Heart right ventricle (tissue), 16 donors: ENCODE measurements at places on chromosomes 3 and 15. TPM values are rescaled to one million over a fixed set of nuclear protein-coding genes. Genes with fewer than 3 reads are reported as not detected.

- DNase-seq: no peak
Observed at GRCh38 chr3:5278666-5279065, 91.2 kb downstream of the EDEM1 start.

COL6A5 gene
- total RNA-seq: not detected

GRCh38 chr3:99287876-99288275 lies 350.5 kb upstream of the COL8A1 start:
- no peak for DNase-seq

DNA sequence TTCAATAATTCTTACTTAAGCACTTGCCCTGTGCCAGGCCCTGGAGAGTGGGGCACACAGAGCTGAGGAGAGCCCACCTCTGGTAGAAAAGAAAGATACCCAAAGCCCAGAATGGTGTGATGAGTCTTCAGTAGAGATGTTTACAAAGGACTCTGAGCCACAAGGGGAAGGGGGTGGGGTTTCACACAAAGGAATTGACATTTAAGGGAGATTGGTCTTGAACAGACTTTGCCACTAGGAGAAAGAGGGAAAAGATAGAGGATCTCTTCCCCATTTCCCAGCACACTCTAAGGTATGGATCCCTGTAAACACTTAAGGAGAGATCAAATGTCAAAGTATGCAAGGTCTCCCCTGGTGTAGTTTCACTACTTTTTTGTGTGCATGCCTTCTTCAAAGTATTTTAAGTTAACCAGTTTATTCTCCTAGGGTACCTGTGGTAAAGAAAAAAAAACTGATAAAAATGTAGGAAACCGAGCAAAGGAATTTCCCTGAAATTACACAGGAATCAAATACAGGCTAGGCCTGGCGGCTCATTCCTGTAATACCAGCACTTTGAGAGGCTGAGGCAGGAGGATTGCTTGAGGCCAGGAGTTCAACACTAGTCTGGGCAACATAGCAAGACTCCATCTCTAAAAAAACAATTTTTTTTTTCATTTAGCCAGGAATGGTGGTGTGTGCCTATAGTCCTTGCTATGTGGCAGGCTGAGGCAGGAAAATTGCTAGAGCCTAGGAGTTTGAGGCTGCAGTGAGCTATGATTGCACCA lies 117.6 kb upstream of the SKOR1 start:
- DNase-seq: no peak

DNA sequence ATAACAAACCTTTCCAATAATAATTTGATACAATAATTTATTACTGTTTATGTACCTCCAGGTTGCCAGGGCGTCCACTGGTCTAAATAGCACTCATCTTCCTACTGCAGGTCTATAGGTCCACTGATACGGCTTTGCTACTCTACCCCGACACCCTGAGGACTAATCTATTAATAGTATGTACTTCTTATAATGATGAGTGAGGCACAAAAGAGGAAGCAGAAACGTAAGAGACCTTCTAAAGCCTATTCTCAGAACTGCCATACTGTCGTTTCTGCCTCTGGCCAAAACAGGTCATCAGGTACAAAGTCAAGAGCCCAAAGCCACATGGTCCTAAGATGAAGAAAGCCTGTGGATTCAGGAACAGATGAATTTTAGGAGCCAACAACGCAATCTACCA lies 163.2 kb upstream of the GRM7 start:
- no peak for DNase-seq

RBP2 gene
- total RNA-seq: not detected

GRCh38 chr3:126202680-126203079 lies 22.3 kb upstream of the ALDH1L1 start:
- no peak for DNase-seq

DNA sequence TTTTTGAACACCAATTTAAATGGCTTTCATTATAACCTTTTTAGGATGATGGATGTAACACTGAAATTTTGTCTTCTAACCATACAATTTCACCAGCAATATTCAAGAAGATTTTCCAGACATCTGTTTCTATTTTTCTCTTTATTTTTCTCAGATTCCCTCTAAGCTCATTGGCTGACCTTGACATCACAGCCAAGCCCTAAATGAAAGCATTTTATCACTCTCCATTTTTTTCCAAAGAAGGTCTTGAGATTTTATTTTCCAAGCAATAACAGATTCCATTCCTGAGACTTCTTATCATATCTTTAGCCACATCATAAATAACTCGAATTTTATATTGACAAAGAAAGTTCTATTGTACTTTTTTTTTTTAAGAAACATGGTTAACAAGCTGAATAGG lies 392.6 kb upstream of the THBS1 start:
- DNase-seq: no peak

DNA sequence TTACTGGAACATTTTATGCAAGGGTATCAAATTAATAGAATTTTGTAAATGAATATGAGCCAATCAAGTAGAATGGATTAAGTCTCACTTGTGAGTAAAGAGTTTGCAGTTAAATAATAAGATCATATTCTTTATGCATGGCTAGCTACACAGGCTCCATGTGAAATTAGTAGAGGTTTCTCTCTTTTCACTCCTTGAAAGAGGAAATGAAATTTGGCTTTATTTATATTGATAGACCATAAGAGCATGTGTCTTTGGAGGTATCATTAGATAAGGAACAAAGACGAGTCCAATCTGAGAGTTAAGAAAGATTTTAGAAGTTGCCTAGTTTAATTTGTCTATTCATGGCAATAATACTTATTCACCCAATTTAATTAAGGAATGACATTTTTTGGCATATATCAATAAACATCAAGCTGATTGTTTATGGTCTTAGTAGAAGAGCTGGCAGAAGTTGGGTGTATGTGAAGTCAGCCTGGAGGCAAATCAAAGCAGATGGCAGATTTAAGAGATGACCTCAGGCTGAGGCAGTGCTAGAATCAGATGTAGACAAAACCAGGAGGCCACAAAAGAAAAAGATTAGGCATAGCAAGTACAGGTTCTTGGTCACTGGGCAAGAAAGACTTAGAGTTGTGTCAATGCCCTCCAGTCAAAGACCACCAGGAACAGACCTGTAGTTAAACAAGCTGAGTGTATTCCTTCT lies 406.5 kb upstream of the ARHGEF26 start:
- no peak for DNase-seq

IMPG2 gene
- 0.17 TPM for total RNA-seq

THAP10 gene
- 5.8 TPM for total RNA-seq

- no peak for DNase-seq
Observed at GRCh38 chr15:94383041-94383440, 151.7 kb downstream of the MCTP2 start.

- DNase-seq: peak; percentile 86
Observed at GRCh38 chr3:134473868-134474546, 11.8 kb downstream of the ANAPC13 start.

- no peak for DNase-seq
Observed at GRCh38 chr3:184952671-184953070, 140.7 kb downstream of the VPS8 start.

GRCh38 chr3:46368569-46368968 lies 2.2 kb upstream of the CCR5 start:
- peak; percentile 44 for DNase-seq

PIGZ gene
- total RNA-seq: 5.4 TPM

DUOXA1 gene
- total RNA-seq: 0.13 TPM

- no peak for DNase-seq
Observed at GRCh38 chr3:184300378-184300720, 1.3 kb downstream of the PSMD2 start.

DNA sequence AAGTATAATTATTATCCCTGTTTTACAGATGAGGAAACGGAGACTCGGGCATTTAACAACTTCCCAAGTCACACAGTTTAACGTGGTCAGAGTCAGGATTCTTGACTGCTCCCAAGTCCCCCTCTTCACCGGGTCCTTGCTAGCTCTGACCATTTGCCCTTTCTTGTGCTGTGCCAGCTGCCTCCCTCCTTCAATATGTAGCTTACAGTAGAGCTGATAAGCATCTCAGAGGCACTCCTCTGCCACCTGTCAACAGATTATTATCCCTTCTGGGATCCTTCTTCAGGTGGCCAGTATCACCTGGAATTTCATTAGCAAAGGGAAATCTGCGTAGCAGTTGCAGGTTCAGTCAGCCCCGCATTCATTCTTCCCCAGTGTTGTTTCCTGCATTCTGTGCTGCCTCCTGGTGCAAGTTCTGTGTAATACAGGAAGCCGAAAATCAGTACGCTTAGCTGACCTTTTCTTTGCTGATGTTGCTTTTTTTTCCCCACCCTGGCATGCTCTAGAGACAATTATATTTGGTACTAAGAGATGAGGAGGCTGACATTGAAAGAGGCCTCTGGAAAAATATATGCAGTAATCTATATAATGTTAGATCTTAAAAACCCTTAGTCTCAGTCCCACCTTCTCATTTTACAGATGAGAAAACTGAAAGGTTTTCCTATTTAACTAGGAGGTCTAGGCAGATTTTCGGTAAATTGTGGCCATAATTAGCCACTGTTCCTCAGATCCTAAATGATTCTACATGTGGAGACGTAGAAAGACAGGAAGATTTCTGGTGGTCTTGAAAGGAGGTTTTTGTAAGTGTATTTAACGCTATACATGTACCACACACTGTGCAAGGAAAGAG lies 24.8 kb downstream of the TMOD2 start:
- no peak for DNase-seq

DNA sequence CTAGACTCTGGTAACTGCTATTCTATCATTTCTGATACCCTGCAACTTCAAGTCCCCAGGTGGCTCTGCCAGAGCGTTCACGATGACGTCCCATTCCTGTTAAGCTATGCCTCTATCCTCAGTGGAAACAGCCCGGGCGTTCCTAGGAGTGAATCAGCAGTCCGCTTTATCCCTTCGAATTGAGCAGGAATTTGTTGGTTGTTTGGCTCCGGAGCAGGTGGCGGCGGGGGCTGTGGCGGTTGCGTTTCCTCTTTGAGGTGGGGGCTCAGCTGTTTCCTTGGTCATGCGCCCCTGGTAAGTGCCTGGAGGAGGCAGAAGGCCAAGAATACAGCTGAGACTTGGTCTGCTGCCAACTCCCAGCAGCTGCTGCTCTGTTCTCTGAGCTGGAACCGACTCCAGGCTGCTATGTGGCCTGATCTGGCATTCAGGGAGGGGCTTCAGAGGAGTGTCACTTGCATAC lies 25.2 kb downstream of the ARPP21 start:
- DNase-seq: peak; percentile 60

PPP1R14D gene
- not detected for total RNA-seq

PATL2 gene
- total RNA-seq: 3.5 TPM

DNA sequence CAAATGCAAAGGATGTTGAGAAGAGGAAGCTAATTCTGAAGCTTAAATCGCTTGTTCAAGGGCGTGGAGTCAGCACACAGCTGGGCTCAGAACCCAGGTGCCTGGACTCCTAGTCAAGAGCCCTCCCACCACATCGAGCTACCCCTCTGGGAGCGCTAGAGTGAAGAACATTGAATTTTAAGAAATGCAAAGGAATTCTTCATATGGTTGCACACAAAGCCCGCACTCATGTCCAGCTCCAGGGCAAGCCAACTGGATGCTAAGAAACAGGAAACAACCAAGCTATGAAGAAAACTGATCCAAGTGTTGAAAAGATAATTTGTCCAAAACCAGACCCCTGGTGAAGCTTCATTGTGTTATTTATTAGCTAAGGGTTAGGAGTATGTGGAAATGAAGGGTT lies 122.3 kb downstream of the ALDH1A2 start:
- DNase-seq: no peak

GRCh38 chr3:38582941-38583645 lies 66.4 kb downstream of the SCN5A start:
- no peak for DNase-seq

- no peak for DNase-seq
Observed at GRCh38 chr3:197017003-197017402, 12.6 kb downstream of the MELTF start.

SQOR gene
- 18.4 TPM for total RNA-seq

DNA sequence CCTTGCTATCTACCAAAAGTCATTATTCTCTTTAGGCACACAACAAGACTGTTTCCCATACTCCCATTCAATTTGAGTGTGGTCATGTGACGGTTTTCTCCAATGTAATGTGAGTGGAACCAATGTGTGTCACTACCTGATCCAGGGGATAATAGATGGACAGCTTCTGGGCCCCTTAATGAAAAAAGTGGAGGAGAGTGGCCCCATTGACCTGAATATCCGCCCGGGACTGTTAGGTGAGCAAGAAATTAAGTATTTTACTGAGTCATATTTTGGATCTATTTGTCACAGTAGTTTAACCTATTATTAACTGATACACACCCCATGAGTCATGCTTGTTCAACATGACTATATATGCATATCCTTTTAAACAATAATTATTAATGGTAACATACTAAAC lies 15.1 kb upstream of the ARID3B start:
- DNase-seq: no peak

- DNase-seq: no peak
Observed at GRCh38 chr3:30458376-30459171, 147.8 kb upstream of the TGFBR2 start.

DNA sequence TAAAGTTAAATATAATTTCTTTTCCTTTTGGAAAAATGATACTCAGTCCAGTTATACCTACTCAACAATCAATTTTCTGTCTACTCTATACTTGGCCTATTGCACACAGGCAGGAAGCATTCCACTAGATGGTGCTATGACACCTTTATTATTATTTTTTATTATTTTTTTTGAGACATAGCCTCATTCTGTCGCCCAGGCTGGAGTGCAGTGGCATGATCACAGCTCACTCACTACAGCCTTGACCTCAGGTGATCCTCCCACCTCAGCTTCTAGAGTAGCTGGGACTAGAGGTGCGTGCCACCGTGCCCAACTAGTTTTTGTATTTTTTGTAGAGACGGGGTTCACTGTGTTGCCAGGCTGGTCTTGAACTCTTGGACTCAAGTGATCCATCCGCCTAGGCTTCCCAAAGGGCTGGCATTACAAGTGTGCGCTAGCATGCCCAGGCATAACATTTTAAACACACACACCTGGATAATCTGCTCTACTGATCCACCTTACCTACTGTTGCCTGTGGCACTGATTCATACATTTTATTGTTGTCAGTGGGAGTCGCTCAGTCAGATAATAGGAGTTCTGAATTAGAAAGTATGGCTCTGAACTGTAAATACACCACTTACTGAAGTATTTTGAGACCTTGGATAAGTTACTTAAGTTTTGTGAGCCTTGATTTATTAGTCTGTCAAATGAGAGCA lies 56.2 kb downstream of the EIF3J start:
- no peak for DNase-seq

- DNase-seq: no peak
Observed at GRCh38 chr3:157585386-157585785, 82.2 kb upstream of the VEPH1 start.

REC114 gene
- not detected for total RNA-seq

DNA sequence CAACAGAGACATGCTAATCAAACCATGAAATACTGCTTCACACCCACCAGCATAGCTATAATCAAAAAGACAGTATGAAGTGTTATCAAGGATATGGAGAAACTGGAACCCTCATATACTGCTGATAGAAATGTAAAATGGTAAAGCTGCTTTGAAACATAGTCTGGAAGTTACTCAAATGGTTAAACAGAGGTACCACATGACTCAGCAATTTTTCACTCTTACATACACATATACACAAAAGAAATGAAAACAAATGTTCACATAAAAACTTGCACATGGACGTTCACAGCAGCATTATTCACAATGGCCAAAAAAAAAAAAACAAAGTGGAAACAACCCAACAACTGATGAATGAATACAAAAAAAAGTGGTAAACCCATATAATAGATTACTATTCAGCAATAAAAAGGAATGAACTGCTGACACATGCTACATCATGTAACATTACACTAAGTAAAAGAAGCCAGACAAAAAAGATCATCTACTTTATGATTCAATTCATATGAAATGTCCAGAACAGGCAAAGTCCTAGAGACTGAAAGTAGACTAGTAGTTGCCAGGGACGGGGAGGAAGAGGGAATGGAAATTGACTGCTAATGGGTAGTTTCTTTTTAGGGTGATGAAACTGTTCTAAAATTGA lies 23.2 kb downstream of the ZNF148 start:
- no peak for DNase-seq

FANCD2 gene
- total RNA-seq: 1.0 TPM
